ENCODE measurements at places on chromosomes 3 and 15.

GRCh38 chr3:212432-212831, 15.9 kb downstream of the CHL1 start:
- no peak for DNase-seq

- DNase-seq: no peak
Measured at GRCh38 chr3:14303336-14304100, 98.9 kb upstream of the SLC6A6 start.

DNA sequence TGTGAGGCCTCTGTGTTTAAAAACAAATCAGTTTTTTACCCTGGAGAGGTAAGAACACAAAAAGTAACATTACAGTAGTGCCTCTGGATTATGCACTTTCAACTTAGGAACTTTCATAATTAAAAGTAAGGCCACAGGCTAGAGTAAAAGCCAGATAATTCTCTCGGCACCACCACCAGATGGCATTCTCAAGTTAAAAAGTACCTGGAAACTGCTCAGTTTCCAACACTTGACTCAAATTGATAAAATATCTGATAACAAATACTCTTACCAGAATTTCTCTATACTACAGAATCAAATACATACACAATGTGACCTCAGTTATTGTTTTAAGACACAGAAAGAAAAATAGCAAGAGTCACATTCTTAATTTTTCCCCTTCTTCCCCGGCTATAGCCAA, 19.9 kb downstream of the SPICE1 start:
- DNase-seq: peak; percentile 53

DNA sequence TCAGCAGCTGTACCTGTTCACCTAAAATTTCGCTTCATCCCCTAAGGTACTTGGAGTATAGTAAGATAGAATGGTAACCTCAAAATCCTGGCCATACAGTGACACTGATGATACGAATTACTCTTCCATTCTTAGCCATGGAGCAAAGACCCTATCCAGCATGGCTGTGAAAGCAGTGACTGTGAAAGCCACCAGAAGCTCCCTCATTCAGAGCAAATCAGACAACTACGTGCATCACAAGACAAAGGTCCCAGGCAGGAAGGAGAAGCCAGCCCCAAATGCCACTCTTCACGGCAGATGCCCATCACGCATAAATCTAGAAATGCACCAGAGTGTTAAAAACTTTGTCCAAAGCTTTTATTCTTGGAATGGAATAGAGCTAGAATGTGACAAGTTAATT, 99.4 kb downstream of the GABRB3 start:
- no peak for DNase-seq

GRCh38 chr3:38264353-38264771, 1.2 kb upstream of the SLC22A13 start:
- DNase-seq: no peak

DNA sequence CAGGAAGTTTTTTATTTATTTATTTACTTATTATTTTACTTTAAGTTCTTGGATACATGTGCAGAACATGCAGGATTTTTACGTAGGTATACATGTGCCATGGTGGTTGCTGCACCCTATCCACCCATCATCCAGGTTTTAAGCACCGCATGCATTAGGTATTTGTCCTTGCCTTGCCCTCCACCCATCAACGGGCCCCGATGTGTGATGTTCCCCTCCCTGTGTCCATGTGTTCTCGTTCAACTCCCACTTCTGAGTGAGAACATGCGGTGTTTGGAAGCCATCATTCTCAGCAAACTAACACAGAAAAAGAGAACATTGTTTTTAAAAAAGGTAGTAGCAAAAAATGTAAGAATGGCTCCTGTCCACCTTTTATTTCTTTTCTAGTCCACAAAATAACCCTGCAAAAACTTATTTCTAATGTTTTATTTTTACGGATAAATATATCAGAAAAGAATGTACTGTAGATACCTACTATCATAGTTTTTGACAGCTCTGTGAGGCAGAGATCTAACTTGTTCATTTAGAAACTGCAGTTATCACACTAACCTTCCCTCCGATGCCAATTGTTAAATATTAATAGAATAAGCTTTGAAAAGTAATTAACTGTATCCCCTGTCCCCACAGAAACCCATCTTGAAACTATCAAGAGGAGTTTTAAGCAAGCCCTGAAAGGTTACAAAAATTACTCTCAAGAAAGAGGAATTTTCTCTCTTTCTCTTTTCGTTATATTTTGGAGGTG, 189.2 kb downstream of the LPP start:
- DNase-seq: no peak

DNA sequence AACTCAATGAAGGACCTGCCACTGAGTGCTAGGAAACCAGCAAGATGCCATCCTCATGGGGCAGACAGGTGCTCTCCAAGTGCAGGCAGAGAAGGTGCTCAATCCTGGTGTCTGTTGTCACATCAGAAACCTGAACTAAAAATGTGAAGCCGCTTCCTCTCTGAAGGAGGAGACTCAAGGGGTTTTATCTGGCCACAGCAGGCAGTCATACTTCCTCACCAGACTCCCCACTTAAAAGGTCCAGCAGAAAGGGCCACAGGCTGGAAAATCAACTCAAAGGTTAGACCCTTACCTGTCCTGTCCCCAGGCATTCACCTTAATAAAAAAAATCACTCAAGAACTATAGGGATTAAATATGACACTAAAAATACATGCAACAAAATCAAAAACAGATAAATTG, 4.8 kb downstream of the CCDC12 start:
- no peak for DNase-seq

DNA sequence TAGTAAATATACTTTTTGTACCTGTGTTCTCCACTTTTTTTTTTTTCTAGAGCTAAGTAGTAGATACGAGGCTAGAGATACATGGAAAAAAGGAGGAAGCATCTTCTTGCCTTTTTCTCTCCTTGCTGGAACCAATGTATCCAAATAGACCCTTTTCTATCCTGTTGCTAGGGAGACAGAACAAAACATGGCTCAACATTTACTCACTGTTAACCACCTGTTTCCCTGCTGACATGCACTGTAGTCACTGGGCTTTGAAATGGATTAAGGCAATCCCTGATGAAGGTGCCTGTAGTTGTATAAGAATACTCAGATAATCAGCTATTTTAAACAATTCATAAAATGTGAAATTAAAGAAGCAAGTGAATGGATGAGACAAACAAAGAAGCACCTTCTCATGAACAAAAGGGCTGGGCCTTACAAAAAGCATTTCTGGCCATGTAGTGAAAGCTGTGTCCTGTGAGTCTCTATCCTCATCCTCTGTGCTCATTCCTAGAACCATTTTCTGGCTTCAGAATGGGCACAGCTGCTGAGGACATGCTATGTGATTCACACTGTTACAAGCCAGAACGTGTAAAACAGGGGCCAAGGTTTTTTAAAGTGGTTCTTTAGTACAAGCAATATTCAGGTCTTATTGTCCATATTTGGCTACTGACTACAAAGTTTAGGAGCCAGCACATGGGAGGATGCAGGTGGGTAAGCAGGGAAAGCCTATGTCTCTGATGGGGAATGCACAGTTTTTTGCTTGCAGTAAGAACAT, 100.4 kb upstream of the NDN start:
- no peak for DNase-seq

DNA sequence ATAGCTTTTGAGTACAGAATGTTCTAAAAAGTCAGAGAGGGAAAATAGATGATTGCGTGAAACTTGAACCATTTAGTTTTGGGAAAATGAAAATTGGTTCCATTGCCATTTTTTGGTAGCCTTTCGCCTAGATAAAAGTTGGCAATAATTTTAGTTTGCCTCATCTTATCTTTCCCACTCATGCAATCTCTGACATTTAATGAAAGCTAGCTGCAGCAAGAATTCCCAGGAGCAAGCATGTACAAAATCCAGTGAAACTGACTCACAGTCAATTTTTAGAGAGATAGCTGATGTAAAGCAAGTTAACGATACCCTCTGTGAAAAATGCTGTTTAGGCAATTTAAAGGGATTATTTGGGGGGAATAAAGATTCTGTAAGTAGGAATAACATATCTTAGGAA, 797.4 kb downstream of the GRM7 start:
- DNase-seq: peak; percentile 42

DNA sequence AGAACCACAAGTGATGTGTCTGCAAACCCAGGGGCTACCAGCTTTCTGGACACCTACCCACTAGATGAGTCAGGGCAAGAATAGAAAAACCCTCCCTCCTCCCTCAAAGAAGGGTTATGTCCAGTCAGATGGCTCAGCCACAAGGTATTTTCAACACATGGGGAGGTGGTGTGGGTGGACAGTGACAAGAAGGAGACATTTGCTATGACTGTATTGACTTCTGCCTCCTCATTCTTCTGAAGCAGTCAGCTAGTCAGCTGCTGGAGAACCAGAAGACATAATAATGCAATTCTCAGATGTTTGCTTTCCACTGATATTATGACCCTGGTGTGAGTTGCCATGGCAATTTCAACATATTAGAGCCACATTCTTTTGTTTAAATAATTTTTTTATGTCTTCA, 66.7 kb upstream of the GOLGA8B start:
- DNase-seq: peak; percentile 22

- DNase-seq: no peak
Measured at GRCh38 chr15:73621286-73621826, 11.8 kb downstream of the NPTN start.

DNA sequence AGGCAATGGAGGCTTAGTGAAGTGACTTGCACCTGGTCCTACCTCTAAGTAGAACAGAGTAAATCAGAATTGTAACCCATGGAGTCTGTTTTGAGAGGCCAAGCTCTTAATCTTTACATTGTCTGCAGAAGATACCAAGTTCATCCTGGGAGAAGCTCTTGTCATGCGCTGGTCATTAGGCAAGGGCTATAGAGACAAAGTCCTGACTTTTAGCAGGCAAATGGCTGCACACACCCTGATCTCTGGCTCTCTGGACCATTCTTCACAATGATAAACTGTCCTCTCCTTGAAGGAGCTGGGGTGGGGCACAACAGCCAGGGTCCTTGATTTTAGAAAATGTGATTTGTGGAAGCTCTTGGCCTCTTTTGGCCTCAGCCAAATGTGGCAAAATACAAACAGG, 65.4 kb downstream of the MCTP2 start:
- no peak for DNase-seq

DNA sequence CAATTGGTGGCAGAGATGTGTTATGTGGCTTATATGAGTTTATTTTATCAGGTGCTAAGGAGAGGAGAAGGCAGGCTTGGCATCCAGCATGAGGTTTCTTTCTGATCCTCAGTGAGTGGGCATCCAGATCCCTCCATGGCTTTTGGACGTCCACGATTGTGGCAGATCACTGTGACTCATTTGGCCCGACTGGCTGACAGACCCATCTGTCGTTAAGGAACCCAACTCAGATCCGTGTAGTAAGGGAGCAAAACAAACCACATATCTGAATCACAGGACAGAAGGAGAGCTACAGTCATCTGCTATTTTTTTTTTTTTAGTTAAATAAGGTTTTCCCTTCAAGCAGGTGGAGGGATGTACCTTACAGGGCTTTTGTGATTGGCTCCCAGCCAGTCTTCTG, 197.0 kb upstream of the KCNH8 start:
- no peak for DNase-seq

DNA sequence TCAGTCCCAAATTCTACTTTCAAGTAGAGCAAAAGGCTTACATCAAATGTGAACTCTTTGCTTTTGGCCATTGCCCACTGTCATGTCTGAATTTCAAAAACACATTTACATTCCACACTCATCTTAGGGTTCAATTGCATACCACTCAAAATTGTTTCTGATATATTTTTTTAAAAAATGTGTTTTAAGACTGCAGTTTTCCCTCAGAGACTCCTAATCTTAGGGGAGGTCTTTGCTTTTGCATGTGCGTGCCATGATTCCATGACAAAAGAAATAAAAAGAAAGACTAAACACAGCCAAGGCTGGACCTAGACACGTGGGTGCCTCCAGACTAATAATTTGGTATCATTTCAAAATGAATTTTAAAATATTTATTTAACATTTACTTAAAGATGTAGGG, 396.8 kb upstream of the RASGRP1 start:
- DNase-seq: no peak

DNA sequence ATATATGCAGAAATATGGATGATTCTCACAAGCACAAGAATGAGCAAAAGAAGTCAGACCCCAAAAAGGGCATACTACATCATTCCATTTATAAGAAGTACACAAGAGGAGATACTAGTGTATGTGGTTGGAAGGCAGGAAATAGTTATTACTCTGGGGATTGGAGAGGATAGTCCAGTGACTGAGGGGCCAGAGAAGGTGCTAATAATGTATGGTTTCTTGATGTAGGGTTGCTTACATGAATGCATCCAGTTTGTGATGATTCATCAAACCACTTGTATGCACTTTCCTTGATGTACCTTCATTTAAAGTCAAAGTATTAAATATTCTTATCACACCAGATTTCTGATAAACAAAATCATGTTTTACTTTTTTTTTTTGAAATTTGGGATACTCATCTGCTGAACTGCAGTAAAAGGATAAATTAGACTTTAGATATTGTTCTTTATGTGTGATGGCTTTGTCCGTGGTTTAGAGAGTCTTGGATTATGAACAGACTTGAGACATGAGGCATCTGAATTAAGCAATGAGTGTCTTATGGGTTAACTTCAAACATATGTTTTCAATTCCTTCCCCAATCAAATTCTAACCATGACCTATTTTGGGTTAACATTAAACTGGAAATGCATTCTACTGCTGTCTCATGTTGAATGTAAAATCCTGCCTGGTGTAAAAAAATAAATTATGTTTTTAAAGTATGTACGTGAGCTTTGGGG, 171.2 kb downstream of the SEMA6D start:
- no peak for DNase-seq

- DNase-seq: peak; percentile 60
Measured at GRCh38 chr3:57998366-57999283, 9.6 kb upstream of the FLNB start.

DNA sequence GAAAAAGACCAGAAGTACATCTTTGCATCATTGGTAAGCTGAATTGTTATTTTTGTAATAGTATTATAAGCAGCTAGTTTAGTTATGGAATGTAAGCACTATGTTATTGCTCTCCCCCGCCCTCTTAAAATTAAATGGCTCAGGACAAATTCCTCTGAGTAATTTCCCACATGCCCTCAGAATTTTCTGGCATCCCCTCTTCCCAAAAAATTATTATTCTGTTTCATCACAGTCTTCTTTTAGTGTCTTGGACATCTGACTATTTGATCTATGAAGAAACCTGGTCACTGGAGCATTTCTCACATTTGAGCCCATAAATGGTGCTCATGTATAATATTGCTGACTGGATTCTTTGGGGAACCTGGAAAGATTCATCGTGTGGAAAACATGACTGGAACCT, 68.3 kb downstream of the KLHL25 start:
- DNase-seq: no peak

- DNase-seq: no peak
Measured at GRCh38 chr3:60781935-60782334, 469.3 kb downstream of the FHIT start.

DNA sequence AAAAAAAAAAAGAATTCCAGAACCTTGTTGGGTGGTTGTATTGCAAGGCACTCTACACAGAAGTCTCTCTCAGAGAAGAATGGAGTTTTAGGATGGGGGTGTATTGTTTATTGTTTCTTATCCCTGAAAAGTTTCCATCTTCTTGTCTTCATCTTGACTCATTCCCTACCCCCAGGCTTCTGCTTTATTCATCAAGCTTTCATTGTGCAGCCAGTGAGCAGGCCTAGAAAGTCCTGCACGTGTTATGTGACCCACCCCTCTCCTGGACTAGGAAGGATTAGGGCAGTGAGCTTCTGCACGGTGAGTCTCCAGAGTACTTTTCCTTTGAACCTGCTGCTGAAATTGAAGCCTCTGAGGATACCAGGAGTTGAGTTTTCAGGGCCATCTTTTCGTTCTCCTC, 150.9 kb upstream of the IL12A start:
- no peak for DNase-seq

- peak; percentile 72 for DNase-seq
Measured at GRCh38 chr3:49671291-49672288, 2.6 kb upstream of the APEH start.
